ENCODE measurements at places on chromosomes 12 and 14. TPM values are rescaled to one million over a fixed set of nuclear protein-coding genes. Genes with fewer than 3 reads are reported as not detected.

The CISTR gene
- not detected for total RNA-seq

The CRIP2 gene
- 209 TPM for total RNA-seq

The PLEKHD1 gene
- not detected for total RNA-seq

The CYP27B1 gene
- 0.18 TPM for total RNA-seq

The TBX3 gene
- not detected for total RNA-seq

The KIF21A gene
- 11.0 TPM for total RNA-seq

The LRTM2 gene
- total RNA-seq: not detected

The PTPRO gene
- total RNA-seq: not detected

The OR6C2 gene
- total RNA-seq: not detected

The NXPH4 gene
- total RNA-seq: 0.49 TPM

The LALBA gene
- total RNA-seq: not detected

The SLC2A13 gene
- total RNA-seq: 2.2 TPM

The ATP2B1 gene
- 12.7 TPM for total RNA-seq

The LRRK2 gene
- not detected for total RNA-seq

All from G401 (cell line).